CD4-positive, alpha-beta T cell treated with Interleukin-1 beta for 1 hour (primary cell): ENCODE measurements at places on chromosomes 1 and 21.

GRCh38 chr1:103517380-103518047 lies 8.0 kb upstream of the RNPC3 start:
- no peak for DNase-seq

DNA sequence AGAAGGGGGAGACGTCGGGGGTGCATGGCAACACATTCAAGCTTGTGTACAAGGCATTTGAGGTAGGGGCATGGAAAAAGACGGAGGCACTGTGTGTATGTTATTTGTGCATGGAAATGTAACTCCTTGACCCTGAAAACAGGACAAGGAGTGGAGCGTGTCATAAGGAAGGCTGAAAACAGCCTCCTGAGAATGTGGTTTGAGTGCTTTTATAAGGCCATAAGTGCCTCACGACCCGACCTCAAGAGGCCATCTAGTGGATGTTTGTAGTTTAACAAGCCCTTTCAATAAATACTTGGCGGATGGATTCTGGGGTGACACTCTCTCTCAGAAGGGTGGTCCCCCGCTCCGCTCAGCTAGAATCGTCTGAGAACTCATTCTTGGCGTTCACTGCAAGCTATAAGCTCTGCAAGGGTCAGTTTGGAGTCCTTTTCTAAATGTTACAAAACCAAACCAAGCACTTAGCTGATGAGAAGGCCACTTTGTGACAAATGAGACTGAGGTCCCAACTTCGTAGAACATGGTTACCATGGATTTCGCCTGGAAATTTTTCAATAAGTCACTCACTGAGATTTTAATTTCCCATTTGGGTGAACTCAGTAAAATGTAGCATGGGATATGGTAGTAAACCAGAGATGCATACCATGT lies 38.8 kb upstream of the CLCA4 start:
- no peak for DNase-seq

DNA sequence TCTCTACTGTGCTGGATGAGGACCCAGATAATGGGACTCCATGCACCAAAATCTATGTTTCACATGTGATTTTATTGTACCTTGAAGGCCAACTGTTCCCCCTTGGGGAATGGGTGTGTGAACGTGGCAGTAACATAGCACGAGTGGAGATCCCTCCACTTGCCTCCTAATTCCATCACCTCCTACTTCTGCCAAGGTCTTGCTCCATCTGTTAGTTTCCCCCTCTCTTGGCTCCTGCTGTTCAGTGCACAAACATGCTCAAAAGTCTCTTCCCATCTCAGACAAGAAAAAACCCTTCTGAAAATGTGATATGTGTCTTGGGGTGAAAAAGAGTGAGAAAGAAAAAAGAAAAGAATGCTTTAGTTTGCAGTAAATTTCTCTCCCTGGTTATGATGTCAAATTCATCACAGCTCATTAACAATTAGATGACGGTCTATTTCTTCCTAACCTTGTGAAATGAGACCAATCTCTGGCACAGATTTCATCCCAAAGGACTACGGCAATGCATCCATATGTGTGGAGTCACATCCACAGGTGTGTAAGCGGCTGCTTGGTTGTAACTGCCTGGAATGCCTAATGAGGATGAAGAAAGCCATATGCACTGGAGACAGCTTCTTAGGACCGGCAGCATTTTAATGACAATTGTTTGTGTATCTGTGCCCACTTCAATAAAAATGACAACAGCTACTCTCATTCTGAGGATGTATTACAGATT lies 79.3 kb upstream of the DIRAS3 start:
- DNase-seq = no peak

- DNase-seq = no peak
These were observed 110.6 kb downstream of the XCL2 start for GRCh38 chr1:168433238-168433637.

GRCh38 chr1:241640149-241640866 lies at the start of the genes CHML and OPN3:
Gene CHML (minus strand): TSS chr1:241640369. CDS start chr1:241635766, 4,603 bp downstream.
Gene OPN3 (minus strand): TSS chr1:241640369. CDS start chr1:241640254, 115 bp downstream.
- DNase-seq = peak; percentile 94

DNA sequence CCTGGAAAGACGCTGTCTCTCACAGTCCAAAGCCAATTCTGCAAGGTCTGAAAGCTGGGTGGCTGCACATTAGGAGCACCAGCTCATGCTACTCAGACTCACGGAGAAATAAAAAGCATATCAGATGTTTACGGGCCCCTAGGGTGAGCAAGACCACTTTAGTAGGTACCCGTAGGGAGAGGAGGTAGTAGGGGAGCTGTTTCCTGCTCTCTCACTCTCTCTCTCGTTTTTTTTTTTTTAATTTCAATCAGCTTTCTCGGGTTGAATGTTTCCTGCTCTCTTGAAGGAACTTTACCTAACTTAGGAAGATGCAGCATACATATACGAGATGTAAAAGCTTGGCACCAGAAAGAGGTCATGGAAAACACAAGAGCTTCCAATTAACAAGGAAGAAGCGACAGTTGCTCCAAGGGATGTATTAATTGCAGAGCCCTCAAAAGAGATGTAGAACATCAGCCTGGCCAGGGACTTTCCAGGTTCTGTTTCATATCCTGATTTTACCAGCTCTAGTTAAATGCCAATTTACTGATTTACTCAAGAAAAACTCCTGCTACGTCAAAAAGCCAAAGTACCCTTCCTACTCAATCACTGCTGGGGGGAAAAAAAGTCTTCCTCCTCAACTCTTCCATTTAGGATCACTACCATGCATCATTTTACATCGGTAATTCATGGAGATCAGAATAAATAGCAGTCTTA lies 3.1 kb downstream of the LORICRIN start:
- no peak for DNase-seq

- DNase-seq = peak; percentile 59
These were observed 1.9 kb downstream of the BTBD19 start for GRCh38 chr1:44810101-44810761.

DNA sequence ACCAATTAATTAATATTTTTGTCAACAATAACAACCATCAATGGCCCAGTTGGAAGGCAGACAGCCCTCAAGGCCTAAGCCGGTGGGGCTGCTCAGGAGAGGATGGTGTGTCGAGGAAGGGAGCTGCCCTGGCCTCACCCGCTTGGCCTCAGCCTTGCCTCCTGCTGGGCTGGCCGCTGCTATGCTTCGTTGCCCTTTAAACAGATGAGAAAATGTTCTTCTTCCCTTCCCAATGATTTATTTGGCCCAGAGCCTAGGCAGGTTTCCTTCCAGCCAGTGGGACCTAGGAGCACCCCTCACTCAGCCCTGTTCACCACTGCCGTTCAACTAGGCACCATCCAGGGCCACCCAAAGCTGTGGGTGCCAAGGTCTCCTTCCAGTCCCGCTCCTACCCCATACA lies 3.1 kb upstream of the ADGRB2 start:
- no peak for DNase-seq
